ENCODE measurements at places on chromosomes 2 and 18. TPM values are rescaled to one million over a fixed set of nuclear protein-coding genes. Genes with fewer than 3 reads are reported as not detected.

Gene GKN2
- total RNA-seq = not detected

Gene ALPG
- not detected for total RNA-seq

Gene SIX2
- 1.7 TPM for total RNA-seq

Gene CCDC68
- total RNA-seq = 2.3 TPM

Gene MROH2A
- not detected for total RNA-seq
